Activated CD4-positive, alpha-beta T cell treated with anti-CD3 and anti-CD28 coated beads, Interleukin-2, amount 10 ng/mL, durations not matched to agents 7 days and 5 days (primary cell): ENCODE measurements at places on chromosomes 2 and 18. TPM values are rescaled to one million over a fixed set of nuclear protein-coding genes. Genes with fewer than 3 reads are reported as not detected.

GRCh38 chr18:59697236-59697932, at the start of gene CCBE1:
Gene CCBE1 (minus strand): TSS chr18:59697423.
- H3K36me3 ChIP-seq: no peaks in the 10 kb centered on the region
- H3K27me3 ChIP-seq: peaks cover 61% of the 10 kb centered on the region
- peaks cover 10% of the 10 kb centered on the region for H3K4me1 ChIP-seq
- H3K4me3 ChIP-seq: peak within 1 kb of the TSS; percentile 39

GRCh38 chr2:317501-318424, 29.9 kb upstream of the ALKAL2 start:
- peaks cover 16% of the 10 kb centered on the region for H3K4me1 ChIP-seq
- H3K36me3 ChIP-seq: peaks cover 2% of the 10 kb centered on the region
- peak overlapping the region; percentile 39 for H3K4me3 ChIP-seq
- peak; percentile 12 for DNase-seq
- H3K27me3 ChIP-seq: no peaks in the 10 kb centered on the region

TNFRSF11A gene
- total RNA-seq: 8.6 TPM

DNA sequence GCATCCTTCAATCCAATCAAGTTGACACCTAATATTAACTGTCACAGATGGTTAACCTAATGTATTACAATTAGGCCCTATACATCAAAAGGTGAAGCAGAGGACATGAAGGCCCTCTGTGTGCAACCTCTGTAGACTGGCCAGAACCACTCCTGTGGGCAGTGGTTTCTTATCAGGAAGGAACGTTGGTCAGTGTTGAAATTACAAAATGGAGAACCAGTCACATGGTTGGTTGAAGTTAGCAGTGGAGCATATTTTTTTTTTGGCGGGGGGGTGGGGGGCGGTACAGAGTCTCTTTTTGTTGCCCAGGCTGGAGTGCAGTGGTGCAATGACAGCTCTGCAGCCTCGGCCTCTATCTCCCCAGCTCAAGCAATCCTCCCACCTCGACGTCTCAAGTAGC, 19.8 kb downstream of the RNU2-63P start:
- H3K4me1 ChIP-seq: peaks cover 1% of the 10 kb centered on the region
- H3K27ac ChIP-seq: no peak overlapping the region
- no peaks in the 10 kb centered on the region for H3K27me3 ChIP-seq
- H3K4me3 ChIP-seq: no peak overlapping the region
- no peak for DNase-seq

ABHD1 gene
- total RNA-seq: 0.25 TPM

DNA sequence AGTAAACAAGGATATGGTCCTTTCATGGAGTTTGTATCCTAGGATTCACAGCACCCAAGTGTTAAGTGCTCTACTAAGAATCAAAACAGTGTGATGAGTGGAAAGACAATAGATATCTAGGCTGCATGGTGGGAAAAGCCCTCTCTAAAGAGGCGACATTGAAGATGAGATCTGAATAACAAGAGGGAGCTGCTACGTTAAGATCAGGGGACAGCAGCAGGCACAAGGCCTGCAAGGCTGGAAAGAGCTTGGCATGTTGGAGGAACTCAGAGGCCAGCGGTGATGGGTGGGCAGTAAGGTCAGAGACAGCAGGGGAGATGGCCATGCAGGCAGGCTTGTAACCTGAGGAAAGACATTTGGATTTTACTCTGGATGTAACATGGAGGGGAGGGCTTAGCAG, 177.5 kb downstream of the GFPT1 start:
- no peak for DNase-seq
- no peak overlapping the region for H3K4me3 ChIP-seq
- no peaks in the 10 kb centered on the region for H3K36me3 ChIP-seq
- peaks cover 6% of the 10 kb centered on the region for H3K27me3 ChIP-seq

DNA sequence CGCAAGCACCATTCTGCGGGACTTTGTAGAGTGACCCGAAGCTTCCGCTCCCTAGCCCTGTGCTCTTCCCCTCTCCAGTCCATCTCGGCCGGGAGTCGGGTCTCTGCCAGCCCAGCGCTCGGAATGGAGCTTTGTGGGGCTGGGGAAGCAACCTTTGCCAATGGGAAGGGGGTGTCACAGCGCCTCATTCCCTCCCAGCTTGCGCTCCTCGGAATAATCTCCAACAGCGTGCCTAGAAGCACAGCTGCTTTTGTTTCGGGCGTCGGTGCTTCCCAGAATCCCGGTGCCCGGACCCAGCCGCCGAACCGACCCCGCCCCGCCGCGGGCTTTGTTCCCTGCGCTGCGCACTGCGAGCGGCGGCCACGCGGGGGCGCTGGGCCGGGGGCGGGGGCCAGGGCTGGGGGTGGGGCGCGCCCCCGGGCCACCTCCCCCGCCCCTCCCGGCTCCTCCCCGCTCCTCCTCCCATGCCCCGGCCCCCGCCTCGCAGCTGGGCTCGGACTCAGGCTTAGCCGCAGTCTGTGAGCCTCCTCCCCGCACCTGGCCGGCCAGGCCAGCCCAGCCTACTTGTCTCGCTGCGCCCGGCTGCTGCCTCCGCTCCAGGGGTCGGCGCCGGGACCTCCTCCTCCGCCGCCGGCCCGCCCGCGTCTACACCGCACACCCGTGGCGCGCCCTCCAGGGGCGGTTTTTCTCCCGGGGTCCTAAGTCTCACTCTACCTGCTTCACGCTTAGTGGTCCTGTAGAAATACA, 77.7 kb upstream of the SMAD2 start:
- H3K27ac ChIP-seq: no peak overlapping the region
- DNase-seq: peak; percentile 35
- peaks cover 9% of the 10 kb centered on the region for H3K4me1 ChIP-seq
- H3K4me3 ChIP-seq: peak overlapping the region; percentile 58
- H3K36me3 ChIP-seq: no peaks in the 10 kb centered on the region

AFF3 gene
- total RNA-seq: 13.0 TPM

- no peak for DNase-seq
- H3K4me3 ChIP-seq: no peak overlapping the region
- peaks cover 29% of the 10 kb centered on the region for H3K4me1 ChIP-seq
- H3K36me3 ChIP-seq: no peaks in the 10 kb centered on the region
- peaks cover 89% of the 10 kb centered on the region for H3K27me3 ChIP-seq
- no peak overlapping the region for H3K27ac ChIP-seq
Measured at GRCh38 chr18:59265974-59266369, 7.3 kb downstream of the RAX start.

DNA sequence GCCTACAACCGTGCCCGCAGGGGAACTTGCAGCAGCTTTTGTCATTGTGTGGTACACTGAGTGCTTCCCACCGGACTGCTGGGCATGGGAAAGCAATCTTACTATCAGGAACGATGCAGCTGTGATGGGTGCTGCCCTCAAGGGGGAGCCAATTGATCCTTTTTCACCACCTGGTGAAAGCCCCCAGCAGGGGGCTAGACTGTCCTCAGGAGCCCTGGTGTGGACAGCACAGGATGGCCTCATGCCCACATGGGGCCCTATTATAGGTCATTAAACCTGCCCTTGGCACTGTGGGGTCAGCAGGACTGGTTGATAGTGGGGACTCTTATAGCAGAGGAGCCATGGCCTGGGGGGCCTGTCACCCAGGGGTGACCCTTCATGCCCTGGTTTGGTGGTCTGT, 172.2 kb downstream of the GLI2 start:
- DNase-seq: no peak
- no peaks in the 10 kb centered on the region for H3K36me3 ChIP-seq
- H3K4me3 ChIP-seq: no peak overlapping the region
- no peaks in the 10 kb centered on the region for H3K27me3 ChIP-seq

GRCh38 chr2:128581849-128582244, 263.2 kb upstream of the HS6ST1 start:
- H3K4me3 ChIP-seq: no peak overlapping the region
- H3K36me3 ChIP-seq: no peaks in the 10 kb centered on the region
- peaks cover 3% of the 10 kb centered on the region for H3K4me1 ChIP-seq
- DNase-seq: no peak

DNA sequence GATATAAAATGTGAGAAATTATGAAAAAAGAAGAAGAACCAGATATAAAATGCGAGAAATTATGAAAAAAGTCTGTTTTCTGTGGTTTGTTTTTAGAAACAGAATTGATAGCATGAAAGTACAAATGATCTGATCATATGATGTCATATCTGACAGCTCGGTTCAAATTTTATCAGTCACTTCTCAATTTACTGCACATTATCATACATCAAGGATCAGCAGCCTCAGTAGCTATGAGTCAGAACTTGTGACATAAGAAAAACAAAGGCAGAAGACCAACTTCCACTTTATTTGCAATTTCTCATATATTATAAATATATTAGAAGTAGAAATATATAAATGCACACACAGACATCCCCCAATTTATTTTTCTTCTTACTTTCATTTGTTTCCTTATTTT, 634.0 kb downstream of the LRP1B start:
- H3K27me3 ChIP-seq: no peaks in the 10 kb centered on the region
- H3K27ac ChIP-seq: no peak overlapping the region
- no peak for DNase-seq
- H3K4me1 ChIP-seq: no peaks in the 10 kb centered on the region
- no peaks in the 10 kb centered on the region for H3K36me3 ChIP-seq

GRCh38 chr2:119019521-119019920, 77.5 kb downstream of the MARCO start:
- no peak for DNase-seq
- no peaks in the 10 kb centered on the region for H3K4me1 ChIP-seq

DNA sequence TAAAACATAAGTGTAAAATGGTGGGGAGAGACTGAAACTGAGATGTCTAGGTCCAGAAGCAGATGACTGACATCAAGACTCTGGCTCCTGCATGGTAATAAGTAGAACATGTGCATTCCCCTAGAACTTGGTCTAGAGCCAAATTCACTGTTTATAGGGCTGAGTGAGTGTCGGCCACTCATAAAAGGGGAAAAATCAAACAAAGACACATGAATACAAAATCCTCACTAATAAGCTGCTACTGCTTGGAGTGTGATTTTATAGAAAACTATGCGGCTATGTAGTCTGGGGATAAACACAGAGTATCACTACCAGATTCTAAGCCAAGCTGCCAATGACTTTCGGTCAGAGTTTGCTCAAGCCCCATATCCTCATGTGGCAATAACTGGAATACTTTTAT, 1080.8 kb upstream of the DDX18 start:
- no peaks in the 10 kb centered on the region for H3K4me1 ChIP-seq
- no peak for DNase-seq
- H3K27ac ChIP-seq: no peak overlapping the region
- H3K36me3 ChIP-seq: no peaks in the 10 kb centered on the region
- no peak overlapping the region for H3K4me3 ChIP-seq

- peaks cover 80% of the 10 kb centered on the region for H3K36me3 ChIP-seq
- H3K4me1 ChIP-seq: peaks cover 61% of the 10 kb centered on the region
- H3K27ac ChIP-seq: peak overlapping the region; percentile 86
- peak; percentile 16 for DNase-seq
- H3K4me3 ChIP-seq: peak overlapping the region; percentile 46
- no peaks in the 10 kb centered on the region for H3K27me3 ChIP-seq
Measured at GRCh38 chr2:224894356-224894755, 147.9 kb downstream of the DOCK10 start.

DNA sequence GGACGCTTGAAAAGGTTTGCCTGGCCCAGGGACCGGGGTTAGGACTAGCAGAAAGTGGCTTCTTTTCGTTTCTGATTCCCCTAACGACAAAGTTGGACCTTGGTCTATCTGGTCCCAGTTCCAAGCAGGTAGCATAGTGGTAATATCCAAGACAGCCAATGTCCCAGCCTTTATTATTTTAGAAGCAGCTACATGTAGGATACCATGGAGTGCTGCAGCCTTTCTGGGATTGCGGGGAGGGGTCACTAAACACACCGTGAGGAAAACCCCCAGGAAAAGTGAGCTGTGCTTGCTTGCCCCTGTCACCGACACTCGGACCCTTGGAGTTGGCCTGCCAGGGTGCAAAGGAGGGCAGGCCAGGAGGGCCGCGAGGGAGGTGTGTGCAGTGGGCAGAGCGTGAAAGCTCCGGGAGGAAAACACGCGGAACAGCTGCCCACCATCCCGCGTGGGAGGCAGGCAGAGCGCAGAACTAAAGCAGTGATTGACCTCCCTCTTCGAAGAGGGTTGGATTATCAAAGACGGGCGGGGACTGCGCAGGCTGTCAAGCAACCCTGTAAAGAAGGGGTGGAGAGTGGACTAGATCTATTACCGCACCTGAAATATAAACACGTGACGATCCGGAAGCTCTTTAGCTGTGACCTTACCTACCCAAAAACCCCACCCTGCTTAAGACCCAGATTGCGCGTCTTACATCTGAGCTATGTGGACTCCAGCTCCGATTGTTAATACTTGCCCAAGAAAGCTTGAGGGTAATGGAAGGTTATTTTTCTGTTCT, 624 bp upstream of the MAP4K3 start:
- no peaks in the 10 kb centered on the region for H3K27me3 ChIP-seq
- DNase-seq: peak; percentile 50
- peak overlapping the region; percentile 83 for H3K4me3 ChIP-seq
- H3K36me3 ChIP-seq: peaks cover 7% of the 10 kb centered on the region
- peak overlapping the region; percentile 87 for H3K27ac ChIP-seq
- H3K4me1 ChIP-seq: peaks cover 46% of the 10 kb centered on the region

DNA sequence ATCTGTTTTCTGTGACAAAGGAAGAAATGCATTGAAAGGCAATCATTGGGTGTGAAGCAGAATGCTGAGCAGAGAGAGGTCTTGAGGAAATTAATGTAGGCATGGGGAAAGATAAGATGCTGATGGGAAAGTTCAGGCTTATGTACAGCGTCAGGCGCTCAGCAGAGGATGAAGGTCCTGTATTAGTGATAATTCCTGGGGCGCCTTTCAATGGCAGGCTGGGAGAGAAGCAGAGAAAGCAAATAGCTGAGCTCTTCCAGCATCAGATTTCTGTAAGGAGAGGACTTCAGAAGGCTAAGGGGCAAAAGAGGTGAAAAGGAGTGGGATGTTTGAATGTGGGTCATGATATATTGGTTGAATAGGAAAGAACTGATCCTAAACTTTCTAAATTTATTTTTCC, 129.8 kb downstream of the HNMT start:
- H3K27me3 ChIP-seq: no peaks in the 10 kb centered on the region
- no peak overlapping the region for H3K27ac ChIP-seq
- H3K4me3 ChIP-seq: no peak overlapping the region
- no peaks in the 10 kb centered on the region for H3K36me3 ChIP-seq

DNA sequence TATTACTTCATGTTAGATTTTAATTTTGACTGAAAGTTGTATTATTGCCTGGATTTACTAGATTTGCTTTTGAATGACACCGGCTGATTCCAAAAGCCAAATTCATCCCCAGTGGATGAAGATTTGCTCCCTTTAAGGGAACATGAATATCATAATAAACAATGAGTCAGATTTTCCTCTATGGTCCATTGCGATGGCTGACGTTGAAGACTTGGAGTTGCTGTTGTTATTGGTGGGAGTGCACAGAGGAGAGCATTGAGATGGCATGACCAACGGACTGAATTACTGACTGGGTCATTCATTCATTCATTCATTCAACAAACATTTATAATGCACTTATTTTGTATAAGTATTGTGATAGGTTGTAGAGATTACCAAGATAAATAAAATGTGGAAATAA, 33.4 kb upstream of the LYPD1 start:
- H3K4me3 ChIP-seq: no peak overlapping the region
- no peak for DNase-seq

DNA sequence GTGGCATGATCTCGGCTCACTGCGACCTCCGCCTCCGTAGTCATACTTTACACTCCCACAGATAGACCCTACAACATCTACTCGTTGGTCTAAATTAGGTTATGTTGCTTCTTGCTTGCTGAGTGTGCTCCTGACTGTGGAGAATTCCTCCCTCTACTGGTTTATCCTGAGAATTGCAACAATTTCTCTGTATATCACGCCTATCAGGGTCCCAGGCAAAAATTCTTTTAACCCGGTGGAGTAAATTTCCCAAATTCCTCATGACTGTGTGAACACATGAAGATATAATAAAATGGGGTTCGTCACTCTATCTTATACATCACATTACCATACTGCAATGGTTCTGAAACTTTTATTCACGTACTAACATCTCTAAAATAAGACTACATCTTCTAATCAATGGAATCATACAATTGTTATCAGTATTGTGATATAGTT, 156.7 kb downstream of the EVA1A start:
- no peaks in the 10 kb centered on the region for H3K4me1 ChIP-seq
- DNase-seq: no peak
- no peak overlapping the region for H3K4me3 ChIP-seq
- H3K27ac ChIP-seq: no peak overlapping the region
